ENCODE measurements at places on chromosomes 11 and 22.

DNA sequence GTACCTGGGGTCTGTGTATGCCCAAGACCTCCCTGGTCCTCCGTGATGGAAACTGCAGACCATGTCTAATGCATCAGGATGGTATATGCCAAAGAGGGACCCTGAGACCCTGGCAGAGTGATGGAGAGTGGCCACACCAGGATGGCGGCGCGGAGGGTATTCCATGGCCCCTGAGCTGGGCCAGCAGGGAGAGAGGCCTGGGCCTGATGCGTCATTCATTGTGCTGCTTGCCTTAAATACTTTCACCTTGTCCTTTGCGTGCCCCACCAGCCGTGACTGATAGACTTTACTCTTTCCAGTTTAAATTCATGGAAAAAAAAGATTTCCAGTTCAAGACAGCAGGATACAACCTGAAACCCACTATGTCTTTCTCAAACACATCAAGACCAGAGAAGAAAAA, 5.6 kb upstream of the NDUFV1 start:
- no peak for DNase-seq

DNA sequence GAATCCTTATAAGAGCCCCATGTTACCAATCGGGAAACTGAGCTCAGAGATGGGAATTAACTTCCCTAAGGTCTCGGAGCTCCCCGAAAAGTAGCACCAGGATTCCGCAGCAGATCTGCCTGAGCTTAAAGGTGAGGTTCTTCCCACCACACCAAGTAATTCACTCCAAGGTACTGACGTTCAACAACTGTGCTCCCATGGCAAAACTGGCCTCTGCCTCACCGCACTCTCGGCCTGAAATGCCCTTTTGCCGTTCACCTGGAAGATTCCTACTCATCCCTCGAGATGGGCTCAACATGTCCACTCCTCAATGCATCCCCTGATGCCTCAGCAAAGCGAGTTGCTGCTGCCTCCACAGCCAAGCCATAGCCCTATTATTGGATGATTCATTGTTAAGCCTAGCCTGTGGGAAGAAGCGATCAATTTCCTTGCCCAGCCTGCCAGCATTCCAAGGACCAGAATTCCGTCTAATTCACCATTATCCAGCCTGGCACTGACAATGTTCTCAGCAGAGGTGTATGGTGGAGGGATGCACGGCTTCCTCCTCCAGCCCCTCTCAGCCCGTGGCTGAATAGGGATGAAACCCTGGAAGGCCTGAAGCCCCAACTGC, 4.2 kb downstream of the PLAAT3 start:
- DNase-seq = no peak

DNA sequence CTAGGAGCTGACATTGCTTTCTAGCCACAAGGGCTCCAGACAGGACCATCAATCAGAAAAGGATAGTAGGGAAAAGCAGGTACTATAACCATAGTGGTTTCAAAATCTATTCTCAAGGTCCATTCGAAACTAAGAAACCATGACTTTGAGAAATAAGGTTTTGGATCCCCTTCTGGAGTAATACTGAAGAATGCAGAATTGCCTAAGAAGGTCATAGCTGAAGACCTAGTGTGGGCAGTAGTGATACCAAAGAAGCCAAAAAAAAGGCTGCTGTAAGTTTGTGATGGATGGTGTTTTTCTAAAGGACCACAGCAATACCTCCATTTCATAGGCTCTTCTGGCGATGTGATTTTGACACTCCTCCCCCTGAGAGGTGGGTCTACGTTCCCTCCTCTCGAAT, 163.1 kb downstream of the MAML2 start:
- no peak for DNase-seq

- no peak for DNase-seq
Measured at GRCh38 chr11:60762851-60763691, 6.4 kb downstream of the MS4A15 start.

DNA sequence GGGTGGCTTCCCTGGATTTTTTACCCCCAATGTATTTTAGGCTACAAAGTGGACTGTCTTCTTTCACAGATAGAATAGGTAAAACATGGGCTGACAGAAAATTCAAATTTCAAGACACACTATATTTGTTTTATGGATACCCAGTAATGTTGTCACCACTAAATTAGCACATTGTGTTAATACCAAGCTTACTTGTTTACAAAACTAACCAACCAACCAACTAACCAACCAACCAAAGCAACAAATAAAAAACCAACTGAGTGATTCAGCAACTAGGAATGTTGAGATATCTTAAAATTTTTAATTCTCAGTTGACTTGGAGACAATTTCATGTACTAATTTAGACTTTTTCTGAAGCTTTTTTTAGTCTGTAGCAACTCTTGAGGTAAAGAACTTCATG, 69.3 kb upstream of the CTSC start:
- DNase-seq = no peak

GRCh38 chr11:65014726-65015227, 817 bp downstream of the ARL2 start:
- no peak for DNase-seq

DNA sequence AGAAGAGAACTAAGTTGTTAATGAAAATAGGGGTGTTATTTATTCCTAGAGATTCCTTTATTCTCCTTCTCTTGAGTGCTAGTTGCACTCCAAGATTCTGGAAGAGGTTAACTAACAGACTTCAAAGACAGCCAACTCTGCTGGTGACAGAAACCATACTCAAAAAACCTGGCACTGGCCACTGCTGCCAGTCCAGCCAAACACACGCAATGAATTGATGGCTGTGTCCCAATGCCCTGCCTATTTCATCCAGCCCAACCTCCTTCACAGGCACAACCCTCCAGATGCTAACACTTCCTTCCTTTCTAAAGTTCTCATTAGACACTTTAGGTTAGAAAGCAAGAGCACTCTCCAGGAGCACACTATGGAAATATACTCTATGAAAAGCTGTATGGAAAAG, 150.8 kb upstream of the C11orf58 start:
- DNase-seq = no peak

- DNase-seq = no peak
Measured at GRCh38 chr11:68120273-68121066, 718 bp downstream of the CHKA start.

- DNase-seq = no peak
Measured at GRCh38 chr22:39525658-39525975, 5.3 kb downstream of the ATF4 start.

GRCh38 chr22:38291201-38291777, 18.5 kb upstream of the TMEM184B start:
- no peak for DNase-seq

- no peak for DNase-seq
Measured at GRCh38 chr22:44360668-44361381, 48.1 kb upstream of the SHISAL1 start.

- DNase-seq = no peak
Measured at GRCh38 chr11:56089697-56090096, 3.4 kb upstream of the OR8I2 start.

- no peak for DNase-seq
Measured at GRCh38 chr22:39556970-39557841, 13.3 kb upstream of the CACNA1I start.

- DNase-seq = no peak
Measured at GRCh38 chr22:49014227-49015201, 813.2 kb downstream of the BRD1 start.

GRCh38 chr11:61617515-61617914, 36.6 kb upstream of the SYT7 start:
- no peak for DNase-seq

DNA sequence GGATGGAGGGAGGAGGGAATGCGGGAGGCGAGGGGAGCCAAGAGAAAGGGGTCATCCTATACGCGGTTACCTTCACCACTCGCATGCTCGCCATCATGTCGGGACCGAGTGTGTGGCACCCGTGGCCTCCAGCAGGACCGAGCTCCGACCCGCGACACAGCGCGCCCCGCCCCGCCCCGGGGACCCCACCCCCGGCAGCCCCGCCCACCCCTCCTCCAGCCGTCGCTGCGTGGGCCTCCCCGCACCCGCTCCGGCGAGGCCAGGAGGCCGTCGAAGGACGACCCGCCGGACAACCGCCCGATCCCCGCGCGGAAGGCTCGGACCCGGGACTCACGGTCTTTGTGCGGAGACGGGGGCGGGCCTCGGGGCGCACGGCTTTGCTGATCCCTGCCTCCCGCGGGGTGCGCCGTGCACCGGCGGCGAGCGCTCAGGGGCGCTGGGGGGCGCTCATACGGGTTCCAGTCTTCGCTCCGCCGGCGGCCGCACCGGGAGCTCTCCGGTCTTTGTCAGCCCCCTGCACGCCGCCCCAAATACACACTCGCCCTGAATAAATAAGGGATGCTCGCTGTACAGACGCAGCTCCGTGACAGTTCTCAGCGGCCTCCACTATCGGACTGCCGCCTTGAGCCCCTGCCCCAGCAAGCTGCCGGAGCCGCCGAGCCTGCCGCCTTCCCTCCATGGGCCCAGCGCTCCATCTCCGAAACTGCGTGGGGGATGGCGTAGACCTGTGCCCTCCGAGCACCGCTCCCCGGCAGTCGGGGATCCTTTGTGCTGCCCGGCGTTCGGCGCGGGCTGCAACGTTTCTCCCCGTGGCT, at the start of gene UBE2L6:
TSS of gene UBE2L6 (minus strand) at position 158 of the 815 bp plus-strand sequence. CDS start at position 97, 61 bp downstream.
- no peak for DNase-seq

DNA sequence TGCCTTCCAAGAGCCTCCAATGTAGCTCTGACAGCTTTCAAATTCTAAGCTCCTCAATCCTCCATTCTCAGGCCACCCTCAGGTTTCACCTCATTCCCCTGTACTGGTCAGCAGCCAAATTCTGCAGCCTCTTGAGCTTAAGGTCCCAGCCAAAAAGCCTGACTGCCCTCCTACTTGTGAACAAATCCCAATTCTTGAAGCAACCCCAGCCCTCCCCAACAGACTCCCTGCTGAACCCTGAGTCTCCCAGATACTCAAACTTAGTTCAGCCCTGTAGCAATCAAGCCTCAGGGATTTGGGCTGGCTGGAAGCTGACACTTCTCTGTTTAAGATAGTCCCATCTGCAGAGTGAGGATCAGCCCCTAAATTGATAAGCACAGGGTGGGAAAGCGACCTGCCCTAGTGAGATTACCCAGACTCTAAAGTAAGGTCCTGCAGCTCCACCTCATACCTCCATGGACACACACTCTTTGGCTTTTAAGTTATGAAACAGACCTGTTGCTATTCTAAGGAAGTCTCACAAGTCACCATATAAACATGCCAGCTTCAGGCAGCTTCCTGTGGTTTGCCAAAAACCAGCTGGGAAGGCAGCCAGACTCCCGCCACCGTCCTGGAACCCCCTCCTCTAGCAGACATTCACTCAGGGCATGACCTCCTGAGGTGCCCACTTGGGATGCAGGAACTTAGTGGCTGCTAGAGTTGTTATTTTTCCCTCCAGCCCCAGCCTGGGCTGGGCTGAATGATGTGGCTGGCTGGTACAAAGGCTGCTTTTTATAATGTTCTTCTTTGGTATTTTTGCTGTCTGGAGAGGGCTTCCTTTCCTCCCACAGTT, 82.5 kb upstream of the PICALM start:
- DNase-seq = no peak

- DNase-seq = no peak
Measured at GRCh38 chr22:37419969-37420685, 7.2 kb downstream of the ELFN2 start.

DNA sequence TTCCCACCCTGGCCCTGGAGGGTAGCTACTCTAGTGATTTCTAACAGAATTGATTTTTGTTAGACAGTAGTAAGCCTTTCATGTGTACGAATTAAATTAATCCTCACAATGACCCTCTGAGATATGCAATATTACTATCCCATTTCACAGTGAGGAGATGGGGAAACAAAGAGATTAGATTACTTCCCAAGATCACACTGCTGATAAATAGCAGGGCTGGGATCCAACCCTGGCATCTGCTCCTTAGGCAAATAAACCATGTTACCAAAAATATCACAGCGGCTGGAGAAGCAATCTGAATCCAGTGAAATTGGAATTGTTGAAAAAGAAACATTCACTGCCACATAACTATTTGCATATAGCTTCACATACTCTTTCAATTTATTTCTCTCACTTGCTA, 12.8 kb upstream of the CAVIN3 start:
- DNase-seq = no peak

GRCh38 chr11:108697872-108698473, 33.1 kb downstream of the DDX10 start:
- DNase-seq = peak; percentile 3

- DNase-seq = no peak
Measured at GRCh38 chr22:44848296-44848741, 95.9 kb downstream of the ARHGAP8 start.

DNA sequence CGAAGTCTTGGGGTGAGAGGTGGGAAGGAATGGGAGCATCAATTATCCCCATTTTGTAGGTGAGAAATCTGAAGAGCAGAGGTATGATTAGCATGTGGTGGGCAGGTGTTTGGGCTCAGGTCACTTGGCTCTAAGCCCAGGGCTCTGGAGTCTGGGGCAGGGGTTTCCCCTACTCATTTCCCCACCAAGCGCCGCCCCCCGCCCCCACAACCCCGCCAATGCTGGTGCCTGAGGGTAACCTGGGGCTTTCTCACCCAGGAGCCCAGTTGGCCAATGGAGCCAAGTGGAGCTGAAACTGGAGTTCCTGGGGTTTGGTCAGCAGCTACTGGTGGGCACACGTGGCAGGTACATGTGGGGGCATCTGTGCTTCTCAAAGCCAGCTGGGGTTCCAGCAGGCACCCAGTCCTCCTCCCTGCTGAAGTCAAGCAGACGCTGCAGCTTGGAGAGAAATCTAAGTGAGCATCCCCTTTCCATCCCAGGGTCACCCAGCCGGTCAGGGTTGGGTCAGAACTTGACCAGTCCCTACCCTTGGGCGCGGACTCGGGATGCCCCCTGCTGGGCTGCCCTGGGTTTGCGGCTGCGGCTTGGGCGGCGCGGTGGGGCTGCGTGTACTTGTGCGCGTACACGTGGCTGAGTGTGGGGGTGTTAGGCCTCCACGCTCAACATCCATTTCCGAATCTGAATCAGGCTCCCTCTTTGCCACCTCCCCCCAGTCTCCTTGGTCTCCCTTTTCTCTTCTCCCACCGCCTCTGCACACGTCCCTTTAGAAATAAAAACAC, 1.7 kb upstream of the CHRM1 start:
- DNase-seq = no peak

DNA sequence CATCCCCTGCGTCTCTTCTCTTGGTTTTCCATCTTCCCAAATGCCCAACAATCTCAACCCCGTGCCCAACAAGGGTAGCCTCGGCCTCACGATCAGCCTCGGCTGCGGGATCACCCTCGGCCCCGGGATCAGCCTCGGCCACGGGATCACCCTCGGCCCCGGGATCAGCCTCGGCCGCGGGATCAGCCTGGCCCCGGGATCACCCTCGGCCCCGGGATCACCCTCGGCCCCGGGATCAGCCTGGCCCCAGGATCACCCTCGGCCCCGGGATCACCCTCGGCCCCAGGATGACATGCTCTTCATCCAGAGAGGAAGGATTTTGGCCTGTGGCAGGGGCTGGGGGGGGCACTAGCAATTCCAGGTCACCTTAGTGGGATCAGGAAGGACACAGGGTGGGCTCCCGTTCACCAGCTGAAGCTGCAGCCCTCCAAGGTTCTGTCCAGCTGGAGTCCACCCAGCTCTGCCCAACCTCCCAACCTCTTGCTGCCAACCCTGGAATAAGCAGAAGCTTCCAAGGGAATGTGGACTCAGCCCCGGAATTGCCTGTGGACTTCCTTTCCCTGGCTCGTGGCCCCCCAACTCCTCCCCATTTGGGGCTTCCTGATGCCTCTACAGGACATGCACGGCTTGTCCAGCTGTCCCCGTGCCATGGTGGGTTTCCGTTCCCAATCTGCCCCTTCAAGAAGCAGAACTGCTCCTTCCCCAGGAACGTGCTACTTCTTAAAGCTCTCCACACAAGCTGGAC, 6.2 kb downstream of the ALG12 start:
- DNase-seq = no peak
